ENCODE measurements at places on chromosomes 7 and 10. TPM values are rescaled to one million over a fixed set of nuclear protein-coding genes. Genes with fewer than 3 reads are reported as not detected.

GRCh38 chr10:98436704-98437103, 10.0 kb downstream of the HPS1 start:
- no peak for DNase-seq
- no peak overlapping the region for H3K27ac ChIP-seq
- H3K4me3 ChIP-seq: no peak overlapping the region
- no peaks in the 10 kb centered on the region for H3K4me1 ChIP-seq
- peaks cover 47% of the 10 kb centered on the region for H3K36me3 ChIP-seq
- H3K27me3 ChIP-seq: no peaks in the 10 kb centered on the region

USP6NL gene
- 2.7 TPM for polyA plus RNA-seq

ZKSCAN5 gene
- polyA plus RNA-seq: 7.0 TPM

DNA sequence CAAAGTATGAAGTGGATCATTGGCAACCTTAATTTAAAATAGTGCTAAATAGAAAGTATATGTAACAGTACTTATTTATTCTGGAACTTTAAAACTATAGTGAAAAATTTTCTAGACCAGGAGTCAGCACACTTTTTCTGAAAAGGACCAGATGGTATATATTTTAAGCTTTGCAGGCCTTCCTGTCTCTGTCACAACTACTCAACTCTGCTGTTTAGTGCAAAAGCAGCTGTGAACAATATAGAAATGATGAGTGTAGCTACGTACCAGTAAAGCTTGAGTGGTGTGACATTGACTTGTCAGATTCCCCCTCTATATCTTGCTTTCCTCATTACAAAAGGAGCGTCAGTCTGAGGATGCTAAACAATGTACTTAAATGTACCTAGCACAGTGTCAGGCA, 88.1 kb upstream of the IGFBP3 start:
- no peaks in the 10 kb centered on the region for H3K4me1 ChIP-seq
- DNase-seq: no peak
- no peaks in the 10 kb centered on the region for H3K36me3 ChIP-seq

FGFR2 gene
- 1.0 TPM for polyA plus RNA-seq
